ENCODE measurements at places on chromosomes 11 and 22. TPM values are rescaled to one million over a fixed set of nuclear protein-coding genes. Genes with fewer than 3 reads are reported as not detected.

DNA sequence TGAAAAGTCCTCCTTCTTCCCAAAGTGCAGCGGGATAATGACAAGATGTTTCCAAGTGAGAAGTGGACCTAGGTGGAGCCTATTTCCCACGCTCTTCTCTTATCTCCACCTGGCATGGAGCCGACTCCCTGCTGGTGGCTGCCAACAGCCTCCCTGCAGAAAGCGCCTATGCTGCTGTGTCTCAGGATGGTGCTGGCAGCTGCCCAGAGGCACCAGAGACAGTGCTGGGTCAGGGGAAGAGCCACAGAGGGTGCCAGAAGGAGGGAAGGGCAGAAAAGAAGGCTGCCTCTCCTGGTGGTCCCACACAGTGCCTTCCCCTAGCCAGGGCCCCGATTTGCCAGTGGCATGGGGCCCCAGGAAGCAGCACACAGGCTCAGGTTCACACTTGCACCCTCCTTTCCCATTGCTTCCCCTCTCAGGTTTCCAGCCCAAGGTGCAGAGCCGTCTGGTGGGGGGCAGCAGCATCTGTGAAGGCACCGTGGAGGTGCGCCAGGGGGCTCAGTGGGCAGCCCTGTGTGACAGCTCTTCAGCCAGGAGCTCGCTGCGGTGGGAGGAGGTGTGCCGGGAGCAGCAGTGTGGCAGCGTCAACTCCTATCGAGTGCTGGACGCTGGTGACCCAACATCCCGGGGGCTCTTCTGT lies 19.0 kb downstream of the CD5 start:
- no peak for DNase-seq

The OR52I2 gene
- total RNA-seq, result not detected

DNA sequence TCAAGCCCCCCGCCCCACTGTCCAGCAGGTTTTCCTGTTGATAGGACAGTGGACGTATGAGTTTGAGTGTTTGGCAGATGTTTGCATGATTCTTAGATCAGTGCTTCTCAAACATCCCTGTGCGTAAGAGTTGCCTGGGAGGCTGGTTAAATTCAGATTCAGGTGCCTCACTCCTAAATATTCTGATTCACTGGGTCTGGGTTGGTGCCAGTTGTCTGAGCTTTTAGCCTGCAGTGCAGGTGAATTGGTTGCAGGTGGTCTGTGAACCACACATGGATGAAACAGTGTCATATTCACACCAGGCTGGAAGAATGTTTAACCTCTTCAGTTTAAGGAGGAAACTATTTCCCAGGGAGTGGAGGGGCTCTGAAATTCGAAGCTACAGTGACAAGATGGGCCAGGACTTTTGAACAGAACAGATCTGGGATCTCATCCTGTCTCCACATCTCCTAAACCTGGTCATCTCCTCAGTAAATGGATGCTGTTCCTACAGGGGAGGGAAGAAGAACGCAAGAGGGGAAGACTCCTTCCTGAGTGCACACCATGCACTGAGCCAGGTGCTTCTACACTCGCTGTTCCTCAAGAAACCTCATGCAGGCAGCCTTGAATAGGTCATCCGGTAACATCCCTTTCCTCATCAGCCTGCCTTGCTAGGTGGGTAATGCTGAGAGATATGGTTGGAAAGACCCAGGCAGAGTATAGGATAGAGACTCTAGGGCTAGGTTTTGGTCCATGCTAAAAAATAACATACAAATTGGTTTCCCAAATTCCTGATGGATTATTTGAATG lies 47.8 kb downstream of the TEAD1 start:
- no peak for DNase-seq

The MN1 gene
- total RNA-seq, result 2.4 TPM
